ENCODE measurements at places on chromosomes 7 and 10.
A peak's percentile ranks its signal among the peaks of the same experiment; 100 is the strongest.

- no peak for DNase-seq
Measured at GRCh38 chr10:103761075-103761920, 94.1 kb downstream of the SH3PXD2A start.

DNA sequence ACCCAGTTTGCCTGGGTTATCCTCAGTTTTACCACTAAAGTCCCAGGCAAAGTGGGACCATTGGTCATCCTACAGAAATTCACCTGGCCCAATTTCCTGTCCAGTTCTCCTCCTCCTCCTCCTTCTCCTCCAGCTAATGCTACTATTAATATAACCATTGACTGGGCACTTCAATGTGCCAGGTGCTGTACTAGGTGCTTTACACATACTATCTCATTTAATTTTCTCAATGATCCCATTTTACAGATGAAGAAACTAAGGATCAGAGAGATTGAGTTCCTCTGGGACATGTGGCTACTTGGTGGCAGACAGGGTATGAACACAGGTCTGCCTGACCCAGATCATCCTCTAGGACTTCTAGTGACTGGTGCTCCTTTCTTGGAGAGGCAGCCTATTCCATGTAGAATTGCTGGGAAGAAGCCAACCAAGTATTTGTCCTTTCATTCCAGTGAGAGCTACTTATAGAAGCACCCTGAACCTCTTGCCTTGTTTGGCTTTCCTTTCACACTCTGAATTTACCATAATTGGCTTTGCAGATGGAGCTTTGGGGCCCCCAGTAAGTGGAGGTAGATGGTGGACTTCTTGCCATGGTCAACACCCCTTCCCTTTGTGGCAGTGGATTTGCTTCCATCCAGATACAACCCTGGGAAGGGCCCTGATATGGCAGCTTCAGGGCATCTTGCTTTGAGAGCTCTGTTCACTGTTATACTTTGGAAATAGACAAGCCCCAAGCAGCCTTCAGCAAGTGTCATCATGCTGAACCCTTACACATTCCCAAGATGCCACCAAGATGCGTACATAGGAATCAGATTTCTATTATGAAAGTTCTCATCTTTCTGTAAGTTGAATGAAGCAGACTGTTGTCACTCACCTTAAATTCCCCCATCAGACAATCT lies 78.7 kb downstream of the MYOF start:
- no peak for DNase-seq

- peak; percentile 41 for DNase-seq
Measured at GRCh38 chr10:18334116-18334867, 194.1 kb downstream of the CACNB2 start.

- DNase-seq = no peak
Measured at GRCh38 chr7:148155000-148155399, 435.6 kb upstream of the C7orf33 start.

GRCh38 chr10:14244801-14245211 lies 85.9 kb downstream of the FRMD4A start:
- peak; percentile 39 for DNase-seq

DNA sequence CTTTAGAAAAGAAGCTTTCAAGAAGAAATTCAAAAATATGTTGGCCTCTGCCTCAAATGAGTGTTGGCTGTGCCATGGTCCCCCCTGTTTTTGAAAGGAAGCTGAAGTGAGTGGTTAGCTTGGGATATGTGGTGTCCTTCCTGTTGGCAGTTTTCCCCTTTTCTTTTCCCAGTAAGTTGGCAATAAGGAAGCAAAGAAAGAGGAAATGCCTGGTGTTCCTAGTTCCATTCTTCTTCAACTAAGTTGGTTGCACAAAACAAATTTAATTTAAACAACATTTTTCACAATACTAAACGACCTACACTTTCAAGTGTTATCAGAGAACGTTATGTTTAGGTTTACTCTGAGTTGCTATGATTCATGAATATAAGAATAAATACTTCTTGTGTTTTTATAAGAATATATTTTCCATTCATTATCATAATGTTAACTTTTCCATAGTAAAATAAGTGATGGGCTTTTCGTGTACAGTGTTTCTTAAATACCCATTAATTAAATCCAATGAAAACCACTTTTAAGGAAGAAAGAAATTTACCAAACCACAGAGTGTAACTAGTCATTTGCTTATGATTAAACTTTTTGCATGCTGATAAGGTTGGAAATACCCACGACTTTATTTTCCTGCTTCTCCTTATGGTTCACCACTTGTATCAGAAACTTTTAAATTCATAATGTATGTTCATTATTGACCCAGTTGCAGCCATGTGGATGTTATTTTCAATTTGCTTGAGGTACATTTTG lies 7.7 kb downstream of the HDAC9 start:
- no peak for DNase-seq

- DNase-seq = no peak
Measured at GRCh38 chr7:102410918-102411317, 14.8 kb downstream of the PRKRIP1 start.

DNA sequence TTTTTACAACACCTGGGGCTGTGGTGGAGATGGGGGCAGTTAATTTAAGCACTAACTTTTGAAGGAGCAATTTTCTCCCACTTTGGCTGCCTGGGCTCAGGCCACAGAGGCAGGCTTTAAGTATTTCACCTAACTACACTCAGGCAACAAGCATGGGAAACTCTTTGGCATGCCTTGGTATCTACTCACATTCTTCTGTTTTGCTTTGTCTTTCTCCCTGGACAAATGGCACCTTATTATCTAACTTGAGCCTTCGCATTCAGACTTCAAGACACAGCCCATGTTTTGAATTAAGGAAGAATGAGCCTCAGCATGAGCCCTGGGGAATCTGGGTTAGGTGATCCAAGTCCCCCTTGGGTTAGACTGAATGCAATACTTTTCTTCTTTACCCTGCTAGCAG lies 31.8 kb upstream of the BMPER start:
- DNase-seq = peak; percentile 56

- peak; percentile 39 for DNase-seq
Measured at GRCh38 chr7:74070619-74070921, 13.0 kb upstream of the LIMK1 start.

GRCh38 chr7:48089046-48090003 lies at the start of gene UPP1:
Gene UPP1 (plus strand): TSS chr7:48089265. CDS start chr7:48094784, 5,519 bp downstream.
- peak; percentile 52 for DNase-seq

GRCh38 chr10:124300735-124301134 lies 118.0 kb downstream of the OAT start:
- no peak for DNase-seq

DNA sequence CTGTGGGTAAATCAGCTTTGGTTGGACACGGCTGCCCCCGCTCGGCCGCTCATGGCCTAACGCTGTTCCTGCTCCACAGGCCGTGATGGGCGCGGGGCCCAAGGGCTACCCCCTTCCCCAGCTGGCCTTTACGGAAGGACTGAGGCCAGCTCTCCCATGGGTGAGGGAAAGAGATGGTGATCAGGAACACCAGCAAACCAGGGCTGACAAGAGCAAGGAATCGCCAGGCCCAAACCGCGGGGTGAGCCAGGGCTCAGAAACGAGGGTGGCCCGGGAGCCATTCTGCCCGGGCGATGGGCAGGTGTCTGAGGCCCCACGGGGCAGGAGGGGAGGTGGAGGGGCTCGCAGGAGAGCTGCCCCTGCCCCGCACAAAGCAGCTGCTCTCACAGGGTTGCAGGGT lies 26.6 kb downstream of the GPER1 start:
- no peak for DNase-seq

DNA sequence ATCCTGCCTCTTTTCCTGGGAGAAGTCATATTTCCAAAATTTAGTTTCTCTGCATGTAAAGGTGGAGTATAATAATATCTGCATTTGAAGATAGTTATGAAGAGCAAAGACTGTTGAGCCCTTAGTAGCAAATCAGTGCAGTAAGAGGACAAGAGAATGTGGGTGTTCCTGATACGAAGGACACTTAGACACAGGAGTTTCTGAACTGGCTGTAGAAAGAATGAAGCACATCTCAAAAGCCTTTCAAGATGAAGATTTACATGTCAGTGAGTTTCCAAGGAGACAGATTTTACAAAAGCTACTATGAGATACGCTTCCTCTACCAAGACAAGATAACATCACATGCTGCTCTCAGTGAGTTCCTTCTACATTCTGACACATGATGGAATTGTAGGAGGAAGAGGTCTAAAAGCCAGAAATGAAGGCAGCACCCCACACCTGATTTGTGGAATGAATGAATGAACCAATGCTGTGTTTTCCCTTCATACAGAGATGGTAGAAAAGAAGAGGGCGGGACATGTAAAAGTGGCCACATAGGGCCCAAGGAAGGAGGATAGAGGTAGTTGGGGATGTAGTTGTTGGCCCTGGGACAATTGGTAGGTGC lies 173.6 kb upstream of the PDE1C start:
- no peak for DNase-seq

DNA sequence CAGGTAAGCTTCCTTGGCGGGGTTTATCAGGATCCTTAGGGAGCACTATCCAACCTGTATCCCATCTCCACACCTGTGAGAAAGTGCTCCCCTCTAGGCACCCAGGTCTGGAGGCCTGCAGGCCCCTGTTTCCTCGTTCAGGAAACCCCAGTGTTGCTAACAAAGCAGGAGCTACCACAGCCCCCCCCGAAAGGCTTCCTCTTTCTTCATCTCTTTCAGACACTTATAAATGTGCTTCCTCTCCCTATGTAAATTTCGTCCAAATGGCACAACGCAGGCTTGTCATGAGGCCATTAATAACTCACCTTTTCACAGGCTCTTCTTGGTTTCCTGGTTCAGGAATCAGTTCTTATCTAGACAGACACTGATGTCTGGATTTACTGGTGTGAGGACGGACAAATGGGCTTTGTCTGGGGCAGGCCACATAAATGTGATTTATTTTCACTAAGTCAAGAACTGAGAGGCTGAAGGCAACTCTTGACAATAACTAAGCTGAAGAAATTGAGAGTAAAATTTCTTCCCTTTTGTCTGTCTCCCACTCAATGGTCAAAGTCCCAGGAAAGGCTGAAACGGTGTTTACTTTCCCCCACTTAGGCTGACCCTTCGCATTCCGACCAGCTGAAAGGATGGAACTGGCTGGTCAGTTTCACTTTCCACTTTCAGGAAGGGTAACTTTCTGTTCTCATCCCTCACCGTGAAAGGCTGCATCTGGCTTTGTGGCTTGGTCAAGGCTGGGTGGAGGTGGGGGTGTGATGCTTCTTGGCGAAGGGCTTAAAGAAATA lies 46.8 kb downstream of the PIK3AP1 start:
- DNase-seq = no peak

- no peak for DNase-seq
Measured at GRCh38 chr10:97887399-97887798, 37.8 kb downstream of the GOLGA7B start.

- no peak for DNase-seq
Measured at GRCh38 chr10:130929422-130930325, 381.8 kb downstream of the TCERG1L start.

DNA sequence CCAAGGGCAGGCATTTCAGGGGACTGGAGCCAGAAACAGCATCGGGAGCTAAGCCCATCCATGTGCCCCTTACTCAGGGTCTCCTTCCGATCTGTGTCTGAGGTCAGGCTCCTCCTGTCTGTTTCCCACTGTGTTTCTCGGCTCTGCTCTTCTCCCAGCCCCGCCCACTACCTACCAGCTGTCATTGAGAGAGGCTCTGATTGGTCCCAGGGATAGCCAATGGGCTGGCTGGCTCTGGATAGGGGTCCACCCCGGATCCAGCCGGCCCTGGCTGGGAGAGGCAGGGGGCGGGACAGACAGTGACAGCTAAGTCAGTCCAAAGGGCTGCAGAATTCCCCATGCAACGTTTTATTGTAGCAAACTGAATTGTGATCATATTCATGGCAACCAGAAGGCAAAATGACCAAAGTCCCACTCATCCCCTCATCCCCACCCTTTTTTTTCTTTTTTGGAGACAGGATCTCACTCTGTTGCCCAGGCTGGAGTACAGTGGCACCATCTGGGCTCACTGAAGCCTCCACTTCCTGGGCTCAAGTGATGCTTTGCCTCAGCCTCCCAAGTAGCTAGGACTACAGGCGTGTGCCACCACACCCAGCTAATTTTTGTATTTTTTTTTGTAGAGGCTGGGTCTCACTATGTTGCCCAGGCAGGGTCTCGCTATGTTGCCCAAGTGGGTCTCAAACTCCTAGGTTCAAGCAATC lies 76.3 kb downstream of the CLIP2 start:
- peak; percentile 58 for DNase-seq

- DNase-seq = peak; percentile 17
Measured at GRCh38 chr7:155918720-155919390, 106.6 kb upstream of the SHH start.

DNA sequence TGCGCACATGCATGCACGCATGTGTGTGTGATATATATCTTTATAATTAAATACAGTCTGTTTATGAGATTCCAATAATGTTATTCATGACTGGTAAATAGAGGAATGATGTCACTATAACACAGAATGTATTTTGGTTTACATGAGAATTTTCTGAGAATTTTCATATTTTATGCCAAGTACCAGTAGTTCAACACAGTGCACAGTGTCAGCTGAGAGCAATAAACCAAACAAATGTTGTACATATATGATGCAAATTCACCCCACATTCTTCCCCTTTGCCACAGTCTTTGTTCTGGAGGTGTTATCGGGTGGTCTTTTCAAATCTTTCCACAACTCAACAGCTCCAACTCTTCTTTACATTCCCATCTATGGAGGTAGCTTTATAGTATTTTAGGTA lies 462.2 kb upstream of the GRM3 start:
- no peak for DNase-seq

GRCh38 chr10:33241351-33241750 lies 93.1 kb downstream of the NRP1 start:
- peak; percentile 39 for DNase-seq

DNA sequence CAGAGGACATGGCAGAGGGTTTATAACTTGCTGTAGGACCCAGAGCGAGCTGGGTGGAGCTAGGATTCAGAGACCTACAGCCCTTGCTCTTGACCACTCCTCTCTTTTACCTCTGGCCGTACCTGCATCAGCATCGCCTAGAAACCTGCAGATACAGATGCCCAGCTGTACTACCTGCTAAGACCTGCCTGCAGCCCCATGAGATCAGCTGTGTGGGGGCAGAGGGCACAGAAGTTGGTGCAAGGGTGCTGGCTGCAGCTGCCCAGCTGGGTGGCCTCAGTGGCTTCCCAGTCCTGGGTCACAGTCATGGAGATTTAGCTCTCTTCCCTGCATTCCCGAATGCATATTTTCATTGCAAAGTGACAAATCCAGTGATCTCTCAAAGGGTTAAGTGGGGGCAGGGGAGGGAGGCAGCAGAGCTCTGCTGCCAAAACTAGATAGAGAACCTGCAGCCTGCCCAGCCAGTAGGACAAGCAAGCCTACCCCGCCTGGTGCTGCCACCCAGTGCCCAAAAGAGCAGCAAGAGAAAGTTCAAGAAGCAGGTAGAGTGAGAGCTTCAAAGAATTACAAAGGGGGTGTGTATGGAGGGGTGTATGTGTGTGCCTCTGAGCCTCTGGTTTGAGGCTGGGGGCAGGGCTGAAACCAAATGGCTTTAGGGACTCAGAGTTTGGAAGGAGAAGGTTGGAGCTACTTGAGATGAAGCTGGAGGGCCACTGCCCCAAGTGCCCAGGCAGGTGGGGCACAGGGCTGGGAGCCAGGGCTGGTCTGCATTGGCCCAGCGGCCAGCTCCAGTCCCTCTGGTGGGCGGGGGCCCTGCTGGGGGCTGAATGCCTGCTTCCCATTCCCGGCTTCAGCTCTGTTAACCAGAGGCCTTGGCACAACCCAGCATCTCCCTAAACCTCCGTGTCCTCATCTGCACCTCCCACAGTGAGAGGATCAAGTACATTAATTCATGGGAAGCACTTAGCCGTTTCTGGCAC lies 6.9 kb downstream of the FAM241B start:
- DNase-seq = peak; percentile 20

GRCh38 chr7:29156907-29157452 lies 10.6 kb upstream of the CPVL start:
- DNase-seq = no peak

GRCh38 chr7:44048031-44048795 lies 3.7 kb downstream of the DBNL start:
- DNase-seq = no peak

- DNase-seq = peak; percentile 18
Measured at GRCh38 chr10:76647301-76647700, 990.3 kb downstream of the KCNMA1 start.

All from GM23248 (cell line).